Osteocyte (in vitro differentiated cells): ENCODE measurements at places on chromosomes 11 and 22. TPM values are rescaled to one million over a fixed set of nuclear protein-coding genes. Genes with fewer than 3 reads are reported as not detected.

The OR52N4 gene
- total RNA-seq: not detected in 2 replicates

DNA sequence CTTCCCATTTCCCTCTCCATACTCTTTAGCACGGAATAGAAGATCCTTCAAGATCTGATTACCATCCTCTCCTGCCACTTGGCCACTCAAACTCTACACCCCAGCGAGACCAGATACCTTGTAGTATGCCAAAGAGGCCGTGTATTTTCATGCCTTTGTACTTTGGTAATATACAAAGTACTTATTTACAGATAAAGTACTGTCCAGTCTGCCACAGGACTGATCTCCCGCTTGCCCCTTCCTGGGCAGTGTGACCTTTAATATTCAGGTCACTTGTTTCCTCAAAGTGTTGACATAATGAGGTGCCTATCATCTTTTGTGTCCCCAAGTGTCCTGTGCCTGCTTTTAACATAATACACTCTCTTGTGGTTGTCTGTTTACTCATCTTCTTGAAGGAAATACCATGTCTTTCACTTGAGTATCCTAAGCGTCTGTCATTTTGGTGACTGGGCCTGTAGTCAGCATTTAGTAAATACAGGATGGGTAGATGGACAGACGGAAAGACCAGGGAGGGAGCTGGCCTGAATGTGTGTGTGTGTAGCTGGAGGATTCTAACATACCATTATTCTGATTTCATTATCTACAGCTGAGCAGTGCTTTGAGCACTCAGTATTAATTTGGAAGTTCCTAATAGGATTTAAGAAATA lies 137.4 kb downstream of the NAV2 start:
- no peak overlapping the region for H3K27ac ChIP-seq
- no peak overlapping the region for H3K4me3 ChIP-seq
- no peaks in the 10 kb centered on the region for H3K27me3 ChIP-seq
- peaks cover 26% of the 10 kb centered on the region for H3K4me1 ChIP-seq
- DNase-seq: no peak

- H3K4me3 ChIP-seq: no peak overlapping the region
- H3K4me1 ChIP-seq: peaks cover 43% of the 10 kb centered on the region
- peaks cover 43% of the 10 kb centered on the region for H3K36me3 ChIP-seq
- DNase-seq: no peak
Measured at GRCh38 chr22:27768027-27768653, 33.4 kb downstream of the MN1 start.

DNA sequence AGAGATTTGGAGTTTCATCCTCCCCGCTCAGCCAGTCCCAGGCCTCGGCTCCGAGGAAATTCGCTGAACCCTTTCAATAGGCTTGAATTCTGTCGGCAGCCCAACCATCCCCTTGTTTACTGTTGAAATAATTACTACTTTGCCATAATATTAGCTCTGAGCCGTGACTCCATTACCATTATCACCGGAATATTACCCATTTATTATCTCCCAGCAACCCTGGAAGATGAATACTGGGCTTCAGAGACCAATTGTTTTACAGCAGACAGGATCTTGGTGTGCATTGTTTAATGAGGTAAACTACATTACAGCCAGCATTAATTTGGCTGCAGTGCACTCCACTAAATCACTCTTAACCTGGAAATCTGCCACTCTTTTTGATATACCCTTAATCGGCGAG lies 867.4 kb downstream of the NTM start:
- no peaks in the 10 kb centered on the region for H3K4me1 ChIP-seq
- peaks cover 2% of the 10 kb centered on the region for H3K36me3 ChIP-seq
- H3K27me3 ChIP-seq: no peaks in the 10 kb centered on the region
- DNase-seq: no peak
- no peak overlapping the region for H3K4me3 ChIP-seq

- H3K36me3 ChIP-seq: peaks cover 39% of the 10 kb centered on the region
- H3K27ac ChIP-seq: peak overlapping the region; percentile 47
- DNase-seq: no peak
- H3K4me3 ChIP-seq: no peak overlapping the region
- peaks cover 46% of the 10 kb centered on the region for H3K4me1 ChIP-seq
- H3K27me3 ChIP-seq: no peaks in the 10 kb centered on the region
Measured at GRCh38 chr11:72703267-72704008, 29.2 kb upstream of the PDE2A start.

- peaks cover 7% of the 10 kb centered on the region for H3K27me3 ChIP-seq
- H3K36me3 ChIP-seq: no peaks in the 10 kb centered on the region
- H3K27ac ChIP-seq: no peak overlapping the region
- no peak overlapping the region for H3K4me3 ChIP-seq
- DNase-seq: no peak
- no peaks in the 10 kb centered on the region for H3K4me1 ChIP-seq
Measured at GRCh38 chr11:8228231-8228630, 35.4 kb downstream of the LMO1 start.

DNA sequence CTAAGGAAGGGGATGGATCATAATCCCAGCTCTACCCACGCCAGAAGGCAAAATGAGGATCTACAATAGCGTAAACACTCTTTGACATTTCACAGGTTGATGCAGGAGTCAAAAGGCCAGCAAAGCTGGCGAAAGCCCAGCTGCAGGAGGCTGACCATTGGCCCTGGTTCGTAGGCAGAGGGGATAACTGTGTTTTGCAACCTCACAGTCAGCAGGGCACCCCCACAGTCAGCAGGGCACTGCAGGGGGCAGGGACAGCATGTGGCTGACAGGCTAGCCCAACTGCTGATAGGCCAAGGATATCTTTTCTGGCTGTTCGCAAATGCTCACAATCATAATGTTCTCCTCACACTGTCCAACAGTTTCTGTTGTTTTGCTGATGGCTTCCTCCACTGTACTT lies 372.7 kb downstream of the BUD13 start:
- H3K4me1 ChIP-seq: no peaks in the 10 kb centered on the region
- no peak overlapping the region for H3K27ac ChIP-seq
- H3K4me3 ChIP-seq: no peak overlapping the region
- no peak for DNase-seq

DNA sequence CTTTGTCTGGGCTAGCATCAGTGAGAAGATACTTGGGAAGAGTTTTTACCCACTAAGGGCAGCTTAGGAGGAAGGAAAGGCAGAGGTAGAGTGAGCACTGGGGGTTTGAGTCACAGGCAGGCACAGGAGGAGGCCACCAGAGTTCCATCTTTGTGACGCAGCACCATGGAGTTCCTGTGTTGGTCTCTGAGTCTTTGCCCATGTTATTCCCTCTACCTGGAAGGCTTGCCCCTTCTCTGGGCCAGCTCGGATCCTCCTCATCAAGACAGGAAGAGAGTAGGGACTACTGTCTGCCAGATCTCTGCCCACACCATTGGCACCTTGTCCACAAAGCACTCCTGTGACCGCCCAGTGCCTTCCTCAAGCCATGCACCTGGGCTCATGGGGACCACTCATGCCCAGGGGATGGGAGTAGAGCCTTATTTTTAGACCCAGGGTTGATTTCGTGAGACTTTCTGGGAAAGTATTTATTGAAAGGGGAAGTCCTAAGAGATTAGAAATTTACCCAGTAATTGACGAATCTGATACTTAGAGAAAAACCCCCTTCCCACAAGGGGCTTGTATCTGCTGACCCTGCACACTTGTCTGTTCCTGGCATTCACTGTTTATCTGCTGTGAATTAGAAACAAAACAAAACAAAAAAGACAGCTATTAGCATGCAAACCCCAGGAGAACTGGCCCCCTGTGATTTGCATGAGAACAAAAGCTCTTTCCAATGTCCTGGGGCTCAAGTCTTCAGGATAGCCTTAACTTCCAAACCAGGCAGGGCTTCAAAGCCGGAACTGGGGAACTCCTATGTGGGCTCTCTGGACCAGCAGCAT lies 35.9 kb upstream of the MYEOV start:
- no peak overlapping the region for H3K27ac ChIP-seq
- no peak overlapping the region for H3K4me3 ChIP-seq
- peaks cover 14% of the 10 kb centered on the region for H3K27me3 ChIP-seq
- H3K36me3 ChIP-seq: no peaks in the 10 kb centered on the region

DNA sequence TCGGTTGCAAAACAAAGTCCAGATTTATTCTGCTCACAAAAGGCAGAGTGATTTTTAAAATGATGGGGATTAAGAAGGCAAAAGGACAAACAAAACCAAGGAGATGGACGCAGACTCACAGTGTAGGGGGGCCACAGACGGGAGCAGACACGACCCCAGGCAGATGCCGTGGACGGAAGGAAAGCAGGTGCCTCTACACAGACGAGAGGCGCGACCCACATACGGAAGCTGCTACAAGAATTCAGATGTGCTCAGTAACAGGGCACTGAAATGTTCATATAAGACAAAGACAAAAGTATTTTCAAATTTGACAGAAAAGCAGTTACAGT lies 148.9 kb downstream of the BRD1 start:
- H3K27me3 ChIP-seq: peaks cover 37% of the 10 kb centered on the region
- DNase-seq: no peak
- H3K27ac ChIP-seq: no peak overlapping the region
- no peak overlapping the region for H3K4me3 ChIP-seq

DNA sequence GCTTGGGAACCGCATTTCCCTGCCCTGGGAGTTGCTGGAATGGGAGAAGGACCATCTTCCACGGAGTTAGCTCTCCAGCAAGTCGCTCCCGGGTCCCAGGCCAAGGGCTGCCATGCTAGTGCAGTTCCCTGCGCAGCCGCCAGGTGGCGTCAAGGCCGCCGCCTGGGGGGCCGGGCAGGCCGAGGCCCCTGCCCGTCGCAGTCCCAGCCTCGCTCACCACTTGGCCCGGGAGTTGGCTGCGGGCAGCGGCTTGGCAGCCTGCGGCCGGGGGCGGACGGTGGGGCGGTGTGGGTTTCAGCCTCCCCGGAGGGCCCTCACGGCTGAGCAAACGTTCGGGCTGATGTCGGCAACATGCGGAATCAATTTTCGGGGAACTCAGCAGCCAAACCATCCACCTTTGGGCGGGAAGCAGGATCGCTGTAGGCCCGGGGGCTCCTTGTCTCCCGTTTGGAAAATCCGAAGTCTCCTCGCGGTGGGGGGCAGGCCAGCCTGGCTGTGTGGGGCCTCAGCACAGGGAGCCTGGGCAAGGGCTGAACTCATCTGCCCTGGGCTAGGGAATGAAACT lies 415.1 kb downstream of the SOX6 start:
- H3K4me3 ChIP-seq: no peak overlapping the region
- no peaks in the 10 kb centered on the region for H3K4me1 ChIP-seq
- peak; percentile 83 for DNase-seq
